Glomerular endothelial cell (primary cell): ENCODE measurements at places on chromosomes 11 and 22. TPM values are rescaled to one million over a fixed set of nuclear protein-coding genes. Genes with fewer than 3 reads are reported as not detected.

CDC42EP2 gene
- 48.0 and 56.5 TPM in 2 replicates for total RNA-seq

PISD gene
- total RNA-seq: 61.8 and 62.5 TPM in 2 replicates

ZNF202 gene
- total RNA-seq: 6.9 and 7.3 TPM in 2 replicates

MAP6 gene
- total RNA-seq: 1.4 and 1.5 TPM in 2 replicates

TPBGL gene
- 1.3 and 1.6 TPM in 2 replicates for total RNA-seq

PKDREJ gene
- total RNA-seq: not detected in 2 replicates

TCF20 gene
- 20.1 and 24.3 TPM in 2 replicates for total RNA-seq

SIDT2 gene
- total RNA-seq: 16.8 and 21.5 TPM in 2 replicates

SVIP gene
- total RNA-seq: 21.7 and 23.6 TPM in 2 replicates

ANKRD13D gene
- 27.9 and 44.2 TPM in 2 replicates for total RNA-seq

SCGB1C1 gene
- total RNA-seq: not detected in 2 replicates

TPH1 gene
- total RNA-seq: 0.12 TPM in 1 of 2 replicates, not detected in the other

KCNK7 gene
- 0.58 TPM in 1 of 2 replicates, not detected in the other for total RNA-seq
